ENCODE measurements at places on chromosomes 2 and 18.

- H3K27ac ChIP-seq = no peak overlapping the region
- no peak for DNase-seq
- no peaks in the 10 kb centered on the region for H3K27me3 ChIP-seq
- H3K36me3 ChIP-seq = no peaks in the 10 kb centered on the region
- no peak overlapping the region for H3K4me3 ChIP-seq
- no peaks in the 10 kb centered on the region for H3K4me1 ChIP-seq
Observed at GRCh38 chr18:68800075-68800474, 2.2 kb downstream of the CCDC102B start.

- no peak for DNase-seq
- no peaks in the 10 kb centered on the region for H3K27me3 ChIP-seq
- no peak overlapping the region for H3K27ac ChIP-seq
- no peaks in the 10 kb centered on the region for H3K4me1 ChIP-seq
- no peak overlapping the region for H3K4me3 ChIP-seq
Observed at GRCh38 chr18:42365591-42365990, 410.6 kb downstream of the PIK3C3 start.

- peaks cover 8% of the 10 kb centered on the region for H3K4me1 ChIP-seq
- no peak overlapping the region for H3K27ac ChIP-seq
- no peaks in the 10 kb centered on the region for H3K27me3 ChIP-seq
- no peak overlapping the region for H3K4me3 ChIP-seq
Observed at GRCh38 chr2:201203916-201204654, 21.1 kb downstream of the CASP10 start.

- H3K27me3 ChIP-seq = no peaks in the 10 kb centered on the region
- H3K4me1 ChIP-seq = peaks cover 45% of the 10 kb centered on the region
- H3K27ac ChIP-seq = no peak overlapping the region
- H3K36me3 ChIP-seq = no peaks in the 10 kb centered on the region
- no peak for DNase-seq
Observed at GRCh38 chr2:207256476-207257207, 90.9 kb upstream of the KLF7 start.

DNA sequence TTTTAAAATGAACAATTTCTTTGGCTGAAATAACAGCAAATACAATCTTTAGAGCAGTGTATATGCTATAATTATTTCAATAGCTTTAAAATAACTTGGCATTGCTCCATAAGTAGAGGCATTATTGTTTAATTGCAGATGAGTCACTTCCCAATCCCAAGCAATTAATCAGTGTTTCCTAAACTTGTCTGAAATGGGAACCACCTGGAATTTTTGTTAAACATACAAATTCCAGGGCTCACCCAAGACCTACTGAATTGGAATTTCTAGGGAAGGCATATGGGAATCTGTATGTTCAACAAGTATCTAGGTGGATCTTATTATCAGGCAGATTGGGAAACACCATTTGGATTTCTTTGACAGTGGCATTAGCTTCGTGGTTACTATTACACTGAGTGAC, 27.1 kb upstream of the FMNL2 start:
- no peaks in the 10 kb centered on the region for H3K4me1 ChIP-seq
- no peak overlapping the region for H3K27ac ChIP-seq
- H3K4me3 ChIP-seq = no peak overlapping the region
- H3K36me3 ChIP-seq = no peaks in the 10 kb centered on the region

DNA sequence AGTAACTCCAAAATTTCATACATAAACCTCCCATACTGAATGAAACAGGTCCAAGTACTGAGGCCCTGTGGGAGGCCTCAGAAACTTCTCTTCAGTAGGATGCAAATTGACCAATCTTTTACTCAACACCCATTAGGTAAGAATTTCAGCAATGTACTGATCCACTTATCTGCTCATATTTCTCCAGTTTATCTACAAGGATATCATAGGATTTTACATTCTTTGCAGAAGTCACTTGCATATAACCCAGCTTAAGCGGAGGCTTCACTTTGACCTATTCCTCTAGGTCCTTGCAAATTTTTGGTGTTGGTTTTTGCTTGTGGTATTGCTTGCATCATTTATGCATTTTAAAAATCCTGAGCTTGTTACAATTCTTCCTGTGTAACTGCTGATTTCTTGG, 28.8 kb upstream of the SLC3A1 start:
- no peak for DNase-seq
- peaks cover 6% of the 10 kb centered on the region for H3K27me3 ChIP-seq
- no peak overlapping the region for H3K4me3 ChIP-seq
- H3K27ac ChIP-seq = no peak overlapping the region

GRCh38 chr18:56615738-56616520, 22.5 kb downstream of the TXNL1 start:
- H3K36me3 ChIP-seq = peaks cover 51% of the 10 kb centered on the region
- no peak overlapping the region for H3K27ac ChIP-seq

DNA sequence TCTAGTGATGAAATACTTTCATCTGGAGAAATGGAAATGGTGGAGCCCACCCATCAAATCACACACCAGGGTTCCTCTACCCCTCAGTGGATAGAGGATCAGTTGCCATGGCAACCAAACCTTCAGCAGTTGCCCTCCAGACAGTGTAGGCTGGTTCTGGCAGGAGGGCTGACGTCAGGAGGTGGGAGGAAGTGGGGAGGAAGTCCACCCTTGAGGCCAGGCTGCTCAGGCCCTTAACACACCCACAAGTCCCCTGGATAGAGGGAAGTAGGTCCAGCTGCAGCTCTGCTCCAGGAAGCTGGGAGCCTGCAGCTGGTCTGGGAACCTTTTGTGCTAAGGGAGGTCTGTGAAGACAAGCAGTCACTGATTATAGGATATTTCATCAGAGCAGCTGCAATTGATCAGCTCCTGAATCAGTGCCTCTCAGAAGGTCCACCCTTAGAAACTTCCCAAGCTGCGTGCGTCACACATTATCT, 186.6 kb downstream of the MTX2 start:
- no peak overlapping the region for H3K4me3 ChIP-seq
- H3K27me3 ChIP-seq = peaks cover 32% of the 10 kb centered on the region
- no peak overlapping the region for H3K27ac ChIP-seq
- no peaks in the 10 kb centered on the region for H3K36me3 ChIP-seq
- DNase-seq = no peak

GRCh38 chr2:153886833-153887232, 15.1 kb downstream of the GALNT13 start:
- no peaks in the 10 kb centered on the region for H3K27me3 ChIP-seq
- no peaks in the 10 kb centered on the region for H3K4me1 ChIP-seq
- H3K27ac ChIP-seq = no peak overlapping the region
- H3K4me3 ChIP-seq = no peak overlapping the region
- H3K36me3 ChIP-seq = no peaks in the 10 kb centered on the region

- no peak for DNase-seq
- no peaks in the 10 kb centered on the region for H3K36me3 ChIP-seq
- no peak overlapping the region for H3K27ac ChIP-seq
- no peaks in the 10 kb centered on the region for H3K4me1 ChIP-seq
Observed at GRCh38 chr18:75790796-75791195, 363.3 kb upstream of the SMIM21 start.

GRCh38 chr2:176565641-176566323, 296.5 kb downstream of the MTX2 start:
- H3K36me3 ChIP-seq = no peaks in the 10 kb centered on the region
- DNase-seq = no peak
- peaks cover 28% of the 10 kb centered on the region for H3K27me3 ChIP-seq
- no peaks in the 10 kb centered on the region for H3K4me1 ChIP-seq
- H3K4me3 ChIP-seq = no peak overlapping the region

GRCh38 chr2:221361633-221362032, 210.5 kb downstream of the EPHA4 start:
- H3K27ac ChIP-seq = no peak overlapping the region
- no peak for DNase-seq
- H3K4me3 ChIP-seq = no peak overlapping the region

DNA sequence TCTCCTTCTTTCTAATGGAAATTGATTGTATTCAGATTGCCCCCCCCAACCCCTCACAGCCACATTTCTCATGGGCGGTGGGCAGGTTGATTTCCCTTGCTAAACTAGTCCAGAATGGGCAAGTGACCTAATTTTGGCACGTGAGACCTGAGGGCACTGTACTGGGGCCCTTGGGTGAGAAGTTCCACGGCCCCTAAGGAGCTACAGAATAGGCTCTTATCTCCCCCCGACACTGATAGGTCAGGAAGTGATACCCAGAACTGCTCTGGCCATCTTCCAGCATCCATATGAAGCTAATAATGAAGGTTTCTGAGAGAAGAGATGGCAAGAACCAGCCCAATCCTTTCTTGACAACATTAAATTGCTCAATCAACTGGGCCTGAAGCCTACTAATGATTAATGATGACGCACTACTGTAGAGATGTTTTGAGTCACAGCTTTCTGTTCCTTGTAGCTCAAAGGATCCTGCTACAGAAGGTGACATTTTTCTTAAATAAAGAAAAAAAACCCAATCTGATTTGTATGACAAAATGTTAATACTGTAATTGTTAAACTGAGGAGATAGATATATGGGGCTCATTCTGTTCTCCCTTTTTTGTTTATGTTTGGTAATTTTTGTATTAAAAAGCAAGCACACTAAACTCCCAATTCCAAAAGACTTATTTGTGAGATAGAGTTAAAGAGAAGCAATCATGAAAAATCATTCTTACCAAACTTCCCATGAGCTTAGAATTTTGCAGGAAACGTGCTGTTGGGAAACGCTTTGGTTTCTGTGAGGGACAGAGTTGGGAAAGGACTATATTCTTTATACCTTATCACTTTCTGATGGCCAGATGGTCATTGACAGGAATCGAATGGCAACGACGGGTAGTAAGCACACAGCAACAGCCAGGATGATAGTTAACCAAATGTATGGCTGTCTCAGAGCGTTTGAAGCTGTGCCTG, 28.2 kb upstream of the NARS1 start:
- H3K27me3 ChIP-seq = no peaks in the 10 kb centered on the region
- no peak overlapping the region for H3K27ac ChIP-seq
- DNase-seq = no peak
- no peaks in the 10 kb centered on the region for H3K4me1 ChIP-seq

- no peaks in the 10 kb centered on the region for H3K4me1 ChIP-seq
- no peak overlapping the region for H3K27ac ChIP-seq
- no peak for DNase-seq
- H3K4me3 ChIP-seq = no peak overlapping the region
Observed at GRCh38 chr2:196337208-196337953, 166.0 kb upstream of the STK17B start.

GRCh38 chr2:53053937-53054336, 713.7 kb upstream of the CHAC2 start:
- no peaks in the 10 kb centered on the region for H3K27me3 ChIP-seq
- H3K36me3 ChIP-seq = no peaks in the 10 kb centered on the region
- no peak overlapping the region for H3K27ac ChIP-seq
- no peaks in the 10 kb centered on the region for H3K4me1 ChIP-seq
- DNase-seq = no peak

DNA sequence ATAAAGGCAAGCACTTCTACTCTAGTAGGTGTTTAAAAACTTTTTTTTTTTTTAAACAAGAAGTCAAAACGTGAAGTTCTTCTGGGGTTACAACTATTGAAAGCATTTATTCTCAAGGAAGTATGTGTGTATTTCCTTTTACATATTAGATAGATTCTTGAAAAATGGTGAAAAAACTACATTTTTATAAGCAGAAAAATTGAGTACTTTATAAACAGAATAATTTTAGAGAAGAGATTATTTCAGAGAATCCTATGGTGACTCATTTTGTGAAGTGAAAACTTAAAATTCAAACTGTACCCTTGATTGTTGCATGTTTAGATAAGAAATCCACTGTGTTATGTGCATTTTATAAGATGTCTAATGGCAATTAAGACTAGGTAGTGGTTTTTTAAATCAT, 2.9 kb downstream of the EML4 start:
- H3K36me3 ChIP-seq = peaks cover 10% of the 10 kb centered on the region
- H3K4me3 ChIP-seq = no peak overlapping the region
- H3K27ac ChIP-seq = no peak overlapping the region
- H3K27me3 ChIP-seq = no peaks in the 10 kb centered on the region
- peaks cover 21% of the 10 kb centered on the region for H3K4me1 ChIP-seq

- no peak overlapping the region for H3K27ac ChIP-seq
- no peak for DNase-seq
- H3K36me3 ChIP-seq = no peaks in the 10 kb centered on the region
- no peak overlapping the region for H3K4me3 ChIP-seq
Observed at GRCh38 chr2:201798252-201798913, 8.0 kb upstream of the CDK15 start.

GRCh38 chr18:6413579-6414117, 1.1 kb downstream of the L3MBTL4 start:
- H3K4me3 ChIP-seq = peak overlapping the region; percentile 73
- H3K36me3 ChIP-seq = no peaks in the 10 kb centered on the region
- no peak for DNase-seq
- H3K27me3 ChIP-seq = peaks cover 36% of the 10 kb centered on the region

DNA sequence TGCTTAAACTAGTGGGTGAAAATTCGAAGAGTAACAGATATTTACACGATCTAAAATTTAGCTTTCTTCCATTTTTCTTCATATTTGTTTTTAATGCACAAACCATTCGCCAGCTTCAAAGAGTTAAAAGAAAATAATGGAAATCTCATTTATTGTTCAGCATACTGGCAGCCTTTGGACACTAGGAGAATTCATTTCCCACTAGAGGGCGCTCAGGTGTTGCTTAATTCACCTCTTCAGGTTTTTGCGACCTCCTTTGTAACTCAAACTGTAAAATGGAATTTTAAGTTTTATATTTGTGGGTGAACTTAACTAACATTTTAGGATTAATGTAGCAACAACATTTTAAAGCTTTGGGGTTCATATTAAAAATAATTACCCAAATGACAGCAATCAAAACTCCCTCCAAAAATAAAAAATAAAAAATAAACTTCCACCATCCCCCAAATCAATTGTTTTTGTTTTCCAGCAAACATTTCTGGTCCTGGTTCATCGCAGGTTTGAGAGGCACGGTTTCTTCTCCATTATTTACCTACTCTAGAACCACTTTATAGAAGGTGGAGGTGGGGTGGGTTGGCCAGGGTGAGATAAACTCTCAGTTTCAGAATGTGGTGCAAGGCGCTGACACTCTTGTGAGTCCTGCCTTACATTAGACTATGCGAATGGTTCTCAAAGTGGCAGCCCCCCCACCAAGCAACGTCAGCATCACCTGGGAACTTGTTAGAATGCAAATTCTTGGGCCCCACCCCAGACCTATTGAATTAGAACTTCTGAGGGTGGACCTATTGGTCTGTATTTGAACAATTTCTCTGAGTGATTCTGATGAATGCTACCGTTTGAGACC, 24.7 kb upstream of the PNPT1 start:
- no peak overlapping the region for H3K4me3 ChIP-seq
- H3K4me1 ChIP-seq = no peaks in the 10 kb centered on the region
- no peaks in the 10 kb centered on the region for H3K36me3 ChIP-seq
- DNase-seq = no peak
- no peaks in the 10 kb centered on the region for H3K27me3 ChIP-seq
- H3K27ac ChIP-seq = no peak overlapping the region

- H3K27ac ChIP-seq = no peak overlapping the region
- H3K4me3 ChIP-seq = no peak overlapping the region
- H3K4me1 ChIP-seq = no peaks in the 10 kb centered on the region
- H3K27me3 ChIP-seq = no peaks in the 10 kb centered on the region
Observed at GRCh38 chr2:18172607-18173006, 294.1 kb downstream of the KCNS3 start.

GRCh38 chr18:73983970-73984369, 163.7 kb downstream of the FBXO15 start:
- H3K4me1 ChIP-seq = no peaks in the 10 kb centered on the region
- H3K27ac ChIP-seq = no peak overlapping the region
- H3K36me3 ChIP-seq = no peaks in the 10 kb centered on the region
- no peak overlapping the region for H3K4me3 ChIP-seq
- DNase-seq = no peak

GRCh38 chr2:112870841-112871835, 34.6 kb upstream of the IL1B start:
- no peak for DNase-seq
- H3K4me1 ChIP-seq = peaks cover 8% of the 10 kb centered on the region
- peaks cover 41% of the 10 kb centered on the region for H3K27me3 ChIP-seq
- H3K4me3 ChIP-seq = no peak overlapping the region
